ENCODE measurements at places on chromosomes 7 and 10. TPM values are rescaled to one million over a fixed set of nuclear protein-coding genes. Genes with fewer than 3 reads are reported as not detected.

- peaks cover 19% of the 10 kb centered on the region for H3K4me1 ChIP-seq
- no peak overlapping the region for H3K27ac ChIP-seq
- H3K27me3 ChIP-seq = no peaks in the 10 kb centered on the region
- H3K36me3 ChIP-seq = no peaks in the 10 kb centered on the region
Observed at GRCh38 chr10:70328967-70329366, 45.2 kb upstream of the NPFFR1 start.

DNA sequence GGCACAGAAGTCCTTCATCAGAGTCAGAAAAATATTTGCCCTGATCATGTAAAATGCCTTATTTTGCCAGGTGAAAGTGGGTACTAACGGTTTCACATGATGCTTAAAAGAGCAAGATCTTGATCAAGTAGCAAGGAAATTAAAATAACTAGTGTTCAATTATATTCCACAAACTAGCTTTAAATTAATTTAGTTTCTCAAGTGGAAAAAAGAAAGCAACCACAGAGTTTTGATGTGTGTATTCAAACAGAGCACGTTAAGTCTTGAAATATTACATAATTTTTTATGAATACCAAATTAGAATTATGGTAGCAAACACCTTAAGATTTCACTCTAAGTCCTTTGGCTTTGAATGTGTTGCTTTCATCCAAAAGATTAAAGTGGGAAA, 47.3 kb downstream of the PIP4K2A start:
- no peak overlapping the region for H3K27ac ChIP-seq
- peaks cover 16% of the 10 kb centered on the region for H3K4me1 ChIP-seq
- H3K36me3 ChIP-seq = no peaks in the 10 kb centered on the region
- DNase-seq = no peak

DNA sequence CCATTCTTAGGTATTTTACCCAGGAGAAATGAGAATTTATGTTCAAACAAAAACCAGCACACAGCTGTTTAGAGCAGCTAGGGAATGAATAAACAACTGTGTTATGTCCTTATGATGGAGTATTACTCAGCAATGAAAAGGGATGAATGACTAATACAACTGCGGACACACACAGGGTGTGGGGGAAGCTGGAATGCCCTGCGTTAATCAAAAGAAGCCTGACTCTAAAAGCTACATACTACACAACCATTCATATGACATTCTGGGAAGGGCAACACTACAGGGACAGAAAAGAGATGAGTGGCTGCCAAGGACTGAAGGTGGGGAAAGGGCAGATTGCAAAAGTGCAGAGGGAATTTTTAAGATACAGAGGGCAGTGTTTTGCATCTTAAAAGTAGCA, 64.0 kb downstream of the DLG5 start:
- DNase-seq = no peak
- no peak overlapping the region for H3K4me3 ChIP-seq
- peaks cover 3% of the 10 kb centered on the region for H3K4me1 ChIP-seq
- no peak overlapping the region for H3K27ac ChIP-seq

- no peak for DNase-seq
- no peak overlapping the region for H3K27ac ChIP-seq
- H3K27me3 ChIP-seq = no peaks in the 10 kb centered on the region
- H3K36me3 ChIP-seq = peaks cover 17% of the 10 kb centered on the region
- no peak overlapping the region for H3K4me3 ChIP-seq
Observed at GRCh38 chr7:5661942-5662341, 119.5 kb downstream of the RNF216 start.

GRCh38 chr10:666237-667012, 23.0 kb downstream of the DIP2C start:
- no peak for DNase-seq
- no peaks in the 10 kb centered on the region for H3K27me3 ChIP-seq
- H3K27ac ChIP-seq = no peak overlapping the region
- H3K36me3 ChIP-seq = no peaks in the 10 kb centered on the region

GRCh38 chr10:8133146-8133545, 78.7 kb downstream of the GATA3 start:
- H3K27ac ChIP-seq = no peak overlapping the region
- no peaks in the 10 kb centered on the region for H3K4me1 ChIP-seq
- no peak for DNase-seq

- H3K4me1 ChIP-seq = no peaks in the 10 kb centered on the region
- DNase-seq = no peak
- no peak overlapping the region for H3K4me3 ChIP-seq
- H3K27ac ChIP-seq = no peak overlapping the region
- no peaks in the 10 kb centered on the region for H3K27me3 ChIP-seq
Observed at GRCh38 chr10:59346321-59346720, 16.0 kb downstream of the FAM13C start.

- H3K4me3 ChIP-seq = no peak overlapping the region
- no peaks in the 10 kb centered on the region for H3K36me3 ChIP-seq
- no peak overlapping the region for H3K27ac ChIP-seq
- H3K4me1 ChIP-seq = no peaks in the 10 kb centered on the region
- H3K27me3 ChIP-seq = no peaks in the 10 kb centered on the region
Observed at GRCh38 chr10:23975431-23975830, 233.5 kb upstream of the KIAA1217 start.

DNA sequence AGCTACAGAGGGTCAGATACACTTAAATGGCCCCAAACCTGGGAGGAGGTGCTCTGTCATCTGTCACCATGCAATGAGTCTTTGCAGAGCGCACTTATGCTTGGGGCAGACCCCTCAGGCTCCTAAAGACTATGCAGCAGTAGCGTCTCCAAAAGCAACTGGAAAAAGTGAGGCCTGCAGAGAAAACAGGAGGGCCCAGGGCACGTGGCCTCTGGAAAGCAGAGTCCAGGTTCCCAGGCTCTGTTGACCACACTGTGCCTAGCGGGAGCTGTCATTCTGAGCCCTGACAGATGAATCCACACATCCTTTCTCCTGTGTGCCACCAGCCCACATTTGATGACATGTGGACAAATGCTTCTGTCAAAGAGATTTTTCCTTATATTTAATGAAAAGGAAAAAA, 66.4 kb downstream of the MINDY4 start:
- no peaks in the 10 kb centered on the region for H3K36me3 ChIP-seq
- no peaks in the 10 kb centered on the region for H3K4me1 ChIP-seq
- no peaks in the 10 kb centered on the region for H3K27me3 ChIP-seq
- no peak overlapping the region for H3K4me3 ChIP-seq

GRCh38 chr10:32961895-32962369, 3.9 kb upstream of the ITGB1 start:
- H3K4me3 ChIP-seq = peak overlapping the region; percentile 18
- no peaks in the 10 kb centered on the region for H3K36me3 ChIP-seq
- H3K27me3 ChIP-seq = no peaks in the 10 kb centered on the region
- peak; percentile 83 for DNase-seq
- H3K27ac ChIP-seq = peak overlapping the region; percentile 85
- H3K4me1 ChIP-seq = peaks cover 46% of the 10 kb centered on the region

- no peak overlapping the region for H3K27ac ChIP-seq
- H3K4me1 ChIP-seq = peaks cover 10% of the 10 kb centered on the region
- no peaks in the 10 kb centered on the region for H3K27me3 ChIP-seq
- H3K4me3 ChIP-seq = no peak overlapping the region
- DNase-seq = no peak
Observed at GRCh38 chr7:33201821-33202220, 72.5 kb downstream of the BBS9 start.

GRCh38 chr7:23334482-23335056, 35.4 kb downstream of the MALSU1 start:
- peaks cover 12% of the 10 kb centered on the region for H3K36me3 ChIP-seq
- no peaks in the 10 kb centered on the region for H3K27me3 ChIP-seq
- H3K27ac ChIP-seq = peak overlapping the region; percentile 89
- DNase-seq = peak; percentile 90
- peak overlapping the region; percentile 38 for H3K4me3 ChIP-seq
- H3K4me1 ChIP-seq = peaks cover 43% of the 10 kb centered on the region

DNA sequence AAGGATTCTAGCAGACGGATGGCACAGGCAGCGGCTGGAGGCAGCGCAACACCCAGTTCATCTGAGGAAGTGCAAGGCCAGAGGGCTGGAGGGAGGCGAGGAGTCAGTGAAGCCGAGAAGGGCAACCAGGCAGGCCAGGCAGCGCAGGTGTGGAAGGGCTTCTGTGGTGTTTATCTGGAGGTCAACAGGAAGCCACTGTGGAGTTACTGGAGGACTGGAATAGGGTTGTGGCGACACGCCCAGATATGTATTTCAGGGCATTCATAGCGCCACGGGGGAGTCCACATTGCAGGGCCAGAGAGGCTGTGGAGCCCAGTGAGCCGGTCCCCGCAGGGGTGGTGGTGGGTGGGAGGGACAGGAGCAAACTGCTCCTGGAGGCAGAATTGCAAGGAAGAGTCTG, 150.6 kb downstream of the CDH23 start:
- peaks cover 21% of the 10 kb centered on the region for H3K27me3 ChIP-seq
- H3K36me3 ChIP-seq = no peaks in the 10 kb centered on the region
- H3K4me1 ChIP-seq = no peaks in the 10 kb centered on the region
- H3K4me3 ChIP-seq = no peak overlapping the region

DNA sequence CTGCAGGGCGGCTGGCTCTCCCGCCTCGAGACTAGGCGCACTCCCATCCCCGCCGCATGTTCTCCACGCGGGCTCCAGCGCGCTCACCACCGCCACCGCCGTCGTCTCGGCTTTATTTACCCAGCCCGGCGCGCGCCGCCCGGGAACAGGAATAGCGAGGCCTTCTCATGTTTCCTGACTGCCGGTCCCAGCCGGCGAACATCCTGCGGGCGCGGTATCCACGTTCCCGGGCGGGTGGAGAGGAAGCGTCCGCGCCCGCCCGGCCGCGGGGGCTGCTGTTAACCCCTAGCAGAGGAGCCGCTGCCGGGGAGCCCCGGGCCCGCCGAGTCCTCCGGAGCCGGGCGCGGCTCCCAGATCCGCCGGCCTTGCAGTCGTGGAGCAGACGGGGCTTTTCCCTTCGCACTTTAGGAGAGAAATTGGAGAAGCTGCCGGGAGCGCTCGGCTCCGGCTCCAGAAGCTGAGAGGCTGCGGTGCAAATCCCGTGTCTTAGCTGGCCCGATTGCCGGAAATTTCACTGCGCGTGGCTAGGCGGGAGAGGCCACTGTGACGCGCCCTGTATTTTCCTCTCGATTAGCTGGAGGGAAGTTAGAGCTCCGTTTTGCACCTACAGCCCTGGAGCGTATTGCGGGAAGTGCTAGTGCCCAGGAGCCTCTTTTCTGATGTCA, at the start of gene MKX:
TSS of gene MKX (minus strand) at position 88 of the 665 bp plus-strand sequence. CDS start 2,404 bp downstream, outside the sequence.
- peak within 1 kb of the TSS; percentile 77 for H3K4me3 ChIP-seq
- DNase-seq = peak; percentile 77
- H3K27ac ChIP-seq = no peak within 1 kb of the TSS
- no peaks in the 10 kb centered on the region for H3K36me3 ChIP-seq

DNA sequence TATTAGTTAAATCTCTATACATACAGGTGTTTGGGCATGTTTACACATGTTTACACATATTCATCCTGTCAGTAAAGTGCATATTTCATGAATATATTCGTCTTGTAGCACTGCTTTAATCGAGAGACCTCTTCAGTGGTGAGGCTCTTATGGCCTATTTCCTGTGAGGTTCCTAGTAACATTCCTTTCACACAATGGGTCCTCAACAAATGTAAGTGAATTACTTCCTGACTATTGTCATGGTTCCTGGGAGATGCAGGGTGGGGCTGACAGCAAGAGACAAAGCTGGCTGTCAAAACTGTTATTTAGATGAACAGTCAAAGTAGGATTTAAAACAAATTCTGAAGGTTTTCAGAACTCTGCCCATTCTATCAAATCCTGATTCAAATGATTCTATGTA, 12.4 kb upstream of the SEMA3A start:
- no peaks in the 10 kb centered on the region for H3K27me3 ChIP-seq
- no peak overlapping the region for H3K4me3 ChIP-seq
- no peaks in the 10 kb centered on the region for H3K36me3 ChIP-seq
- H3K27ac ChIP-seq = no peak overlapping the region

DNA sequence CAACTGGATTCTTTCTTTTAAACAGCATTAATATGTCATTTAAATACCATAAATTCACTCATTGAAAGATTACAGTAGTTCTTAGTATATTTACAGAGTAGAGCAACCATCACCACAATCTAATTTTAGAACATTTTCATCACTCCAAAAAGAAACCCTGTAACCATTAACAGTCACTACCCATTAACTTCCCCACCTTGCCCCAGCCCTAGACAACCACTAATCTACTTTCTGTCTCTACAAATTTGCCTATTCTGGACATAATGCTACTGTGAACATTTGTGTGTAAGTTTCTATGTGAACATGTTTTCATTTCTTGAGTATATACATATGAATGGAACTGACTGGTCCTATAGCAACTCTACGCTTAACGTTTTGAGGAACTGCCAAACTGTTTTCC, 42.4 kb downstream of the P4HA1 start:
- H3K27ac ChIP-seq = no peak overlapping the region
- H3K4me1 ChIP-seq = no peaks in the 10 kb centered on the region
- H3K4me3 ChIP-seq = no peak overlapping the region
- DNase-seq = no peak
- H3K27me3 ChIP-seq = no peaks in the 10 kb centered on the region

DNA sequence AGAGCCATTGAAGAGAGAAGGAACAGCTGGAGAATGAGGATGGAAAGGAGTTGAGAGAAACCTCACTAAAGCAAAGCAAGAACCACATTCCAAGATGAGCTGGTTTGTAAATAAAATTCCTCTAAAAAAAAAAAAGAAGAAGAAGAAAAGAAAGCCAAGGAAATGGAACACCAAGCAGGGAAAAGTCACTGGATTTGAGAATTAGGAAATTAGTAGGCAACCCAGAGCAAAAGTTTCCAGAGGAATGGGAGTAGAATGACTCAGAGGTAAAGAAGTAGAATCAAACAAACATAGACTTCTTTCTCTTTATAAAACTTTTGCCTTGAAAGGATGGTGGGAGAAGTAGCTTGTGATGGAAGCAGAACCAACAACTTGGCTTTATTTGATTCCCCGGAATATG, 3.9 kb downstream of the CH25H start:
- H3K27me3 ChIP-seq = peaks cover 20% of the 10 kb centered on the region
- peaks cover 12% of the 10 kb centered on the region for H3K4me1 ChIP-seq
- H3K27ac ChIP-seq = no peak overlapping the region
- no peak overlapping the region for H3K4me3 ChIP-seq
- no peaks in the 10 kb centered on the region for H3K36me3 ChIP-seq
- no peak for DNase-seq

DNA sequence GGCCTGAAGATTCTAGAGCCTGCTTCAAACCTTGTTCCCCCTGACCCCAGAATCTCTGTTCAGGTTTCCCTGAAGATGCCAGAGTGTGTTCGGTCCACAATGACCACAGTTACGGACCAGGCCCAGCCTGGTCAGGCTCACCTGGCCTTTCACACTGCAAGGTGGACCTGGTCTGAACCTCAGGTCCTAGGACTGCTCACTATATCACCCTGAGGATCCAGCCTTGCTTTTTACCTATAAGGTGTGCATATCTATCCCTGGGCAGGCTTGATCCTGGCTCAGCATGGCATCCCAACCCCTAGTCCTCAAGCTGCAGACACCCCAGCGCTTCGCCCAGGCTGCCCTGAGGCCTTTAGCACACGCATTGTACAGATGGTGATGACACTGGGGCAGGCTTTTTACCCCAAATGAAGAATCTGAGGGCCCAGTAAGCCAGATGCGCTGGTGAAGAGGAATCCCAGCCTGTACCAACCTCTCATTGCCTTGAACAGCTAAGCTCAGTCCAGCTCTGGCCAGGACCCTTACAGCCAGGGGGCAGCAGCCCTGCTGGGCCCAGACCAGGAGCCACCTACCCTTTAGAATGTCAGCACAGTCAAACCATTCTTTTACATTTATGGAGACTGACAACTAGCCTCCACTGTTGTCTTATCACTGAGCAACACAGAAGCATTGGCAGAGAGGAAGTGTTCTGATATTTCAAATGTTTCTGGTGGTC, 28.0 kb downstream of the MAT1A start:
- DNase-seq = no peak
- no peak overlapping the region for H3K4me3 ChIP-seq
- H3K4me1 ChIP-seq = no peaks in the 10 kb centered on the region

Gene PSD
- total RNA-seq = 0.72 TPM

Gene IKZF5
- total RNA-seq = 8.0 TPM

Gene OR6B1
- total RNA-seq = not detected

Gene SMARCD3
- total RNA-seq = 37.4 TPM

Gene OPN1SW
- total RNA-seq = not detected

Gene DYDC1
- not detected for total RNA-seq

Gene PLPP4
- 8.0 TPM for total RNA-seq
